ENCODE measurements at places on chromosomes 1 and 21.

- no peak for DNase-seq
These were observed 6.7 kb upstream of the SH2D2A start for GRCh38 chr1:156823210-156823790.

- DNase-seq: peak; percentile 29
These were observed 85.4 kb upstream of the CD53 start for GRCh38 chr1:110787328-110788071.

- DNase-seq: no peak
These were observed 142.9 kb upstream of the WNT4 start for GRCh38 chr1:22285549-22286396.

GRCh38 chr1:225695578-225696337, 42.8 kb upstream of the ENAH start:
- DNase-seq: no peak

- DNase-seq: no peak
These were observed 161.6 kb downstream of the GLUL start for GRCh38 chr1:182229921-182230491.

DNA sequence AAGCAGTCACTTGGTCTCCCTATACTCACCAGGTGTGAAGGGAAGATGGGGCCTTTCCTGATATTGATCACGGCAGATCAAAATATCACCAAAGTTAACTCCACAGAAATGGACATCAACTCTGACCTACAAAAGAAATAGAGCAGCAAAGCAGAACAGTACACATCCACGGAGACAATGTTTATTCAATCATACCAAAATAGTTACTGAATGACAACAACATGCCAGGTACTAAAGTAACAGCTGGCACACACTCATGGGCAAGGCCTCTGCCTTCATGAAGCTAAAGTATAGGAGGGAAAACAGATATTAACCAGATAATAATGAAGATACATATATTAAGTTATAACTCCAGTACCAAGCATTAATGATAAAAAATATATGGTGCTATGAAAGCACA, 59.2 kb upstream of the RASAL2 start:
- no peak for DNase-seq

GRCh38 chr1:201381130-201381529, 3.6 kb upstream of the TNNT2 start:
- no peak for DNase-seq

DNA sequence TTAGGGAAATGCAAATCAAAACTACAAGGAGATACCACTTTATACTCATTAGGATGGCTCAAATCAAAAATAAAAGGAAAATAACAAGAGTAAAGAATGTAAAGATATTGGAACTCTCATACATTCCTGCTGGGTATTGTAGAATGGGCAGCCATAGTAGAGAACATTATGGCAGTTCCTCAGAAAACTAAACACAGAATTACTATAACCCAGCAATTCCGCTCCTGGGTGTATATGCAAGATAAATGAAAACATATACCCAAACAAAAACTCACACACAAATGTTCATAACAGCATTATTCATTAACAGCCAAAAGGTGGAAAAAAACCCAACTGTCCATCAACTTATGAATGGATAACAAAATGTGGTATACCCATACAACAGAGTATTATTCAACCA, 11.4 kb downstream of the BEND5 start:
- DNase-seq: no peak

DNA sequence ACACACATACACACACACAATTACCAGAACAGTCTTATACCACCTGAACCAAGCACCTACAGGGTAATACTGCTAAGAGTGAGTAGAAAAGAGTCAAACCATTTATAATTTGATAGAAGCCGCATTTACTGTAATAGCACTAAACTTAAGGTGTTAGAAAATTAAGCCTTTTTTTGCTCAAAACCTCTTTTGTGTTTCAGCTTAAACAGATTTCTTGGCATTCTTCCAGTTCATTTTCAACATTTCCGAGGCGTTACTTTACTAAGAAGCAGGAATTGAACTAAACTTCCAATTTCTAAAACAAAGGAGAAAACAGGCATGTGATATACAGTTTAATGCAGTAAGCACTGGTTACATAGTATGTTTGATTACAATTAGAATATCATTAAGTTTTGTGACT, 387.2 kb downstream of the NCAM2 start:
- no peak for DNase-seq

DNA sequence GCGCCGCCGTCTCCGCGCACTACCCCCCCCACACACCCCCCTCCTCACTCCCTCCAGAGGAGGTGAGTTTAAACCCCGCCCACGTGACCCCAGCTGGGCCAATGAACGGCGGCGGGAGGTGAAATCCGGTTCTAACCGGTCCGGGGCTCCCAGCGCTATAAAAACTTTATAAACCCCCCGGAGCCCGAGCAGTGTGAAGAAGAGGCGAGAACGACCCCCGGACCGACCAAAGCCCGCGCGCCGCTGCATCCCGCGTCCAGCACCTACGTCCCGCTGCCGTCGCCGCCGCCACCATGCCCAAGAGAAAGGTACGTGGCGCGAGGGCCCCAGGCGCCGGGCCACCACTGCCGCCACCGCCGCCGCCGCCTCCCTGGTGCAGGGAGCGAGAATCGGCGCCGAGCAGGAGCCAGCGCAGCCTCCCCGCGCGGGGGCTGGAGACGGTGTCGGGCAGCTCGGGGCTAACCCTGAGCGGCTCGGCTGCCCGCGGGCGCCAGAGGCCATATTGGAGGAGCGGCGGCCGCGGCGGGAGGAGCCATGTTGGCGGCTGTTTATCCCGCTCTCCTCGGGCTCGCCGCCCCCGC, at the start of gene HMGN2:
Gene HMGN2, plus strand, starts transcription at position 121 of the 581 bp plus-strand sequence. Its CDS starts 173 bp downstream, at position 294.
- peak; percentile 88 for DNase-seq

DNA sequence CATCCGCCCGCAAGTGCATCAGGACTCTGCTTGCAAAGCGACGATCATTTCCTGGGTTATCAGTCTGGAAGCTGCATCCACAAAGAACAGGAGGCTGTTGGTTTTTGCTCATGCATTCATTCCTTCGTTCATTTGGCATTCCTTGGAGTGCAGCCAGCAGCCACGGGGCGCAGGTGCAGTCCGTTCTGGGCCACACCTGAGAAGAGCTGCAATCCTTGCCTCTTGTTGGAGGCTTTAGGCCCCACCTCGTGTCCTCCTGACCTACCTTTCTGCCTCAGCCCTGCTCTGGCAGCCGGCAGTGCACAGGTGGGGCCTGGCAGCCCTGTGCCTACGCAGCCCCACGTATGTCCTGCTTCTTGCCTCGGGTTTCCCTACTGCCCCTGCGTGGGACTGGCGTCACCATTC, 19.6 kb upstream of the C2CD2 start:
- no peak for DNase-seq

DNA sequence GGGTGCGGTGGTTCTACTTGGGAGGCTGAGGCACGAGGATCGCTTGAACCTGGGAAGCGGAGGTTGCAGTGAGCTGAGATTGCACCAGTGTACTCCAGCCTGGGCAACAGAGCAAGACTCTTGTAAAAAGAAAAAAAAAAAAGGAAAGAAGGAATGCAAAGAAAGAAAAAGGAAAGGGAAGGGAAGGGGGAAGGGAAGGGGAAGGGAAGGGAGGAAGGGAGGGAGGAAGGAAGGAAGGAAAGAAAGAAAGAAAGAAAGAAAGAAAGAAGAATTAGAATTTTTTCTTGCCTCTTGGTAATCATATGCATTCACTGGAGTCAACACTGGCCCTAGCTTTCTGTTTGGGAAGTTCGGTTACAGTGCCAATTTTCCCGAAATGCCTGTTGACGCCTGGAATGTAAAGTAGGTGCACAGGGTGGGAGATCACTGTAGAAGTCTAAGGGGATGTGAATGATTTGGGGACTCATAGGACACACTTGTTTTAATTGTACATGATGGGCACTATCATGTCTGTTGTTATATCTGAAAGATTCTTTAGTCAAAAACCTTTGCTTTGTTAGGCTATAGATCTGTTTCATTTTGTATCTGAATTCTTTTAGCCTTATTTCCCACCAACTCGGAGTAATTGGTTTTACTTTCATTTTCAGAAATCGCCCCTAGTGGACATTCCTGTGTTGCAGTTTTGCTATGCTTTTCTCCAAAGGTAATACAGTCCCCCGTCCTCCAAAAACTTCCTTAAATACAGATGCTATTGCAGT, 59.8 kb upstream of the MORC3 start:
- peak; percentile 6 for DNase-seq

GRCh38 chr1:198374288-198374687, 166.2 kb downstream of the ATP6V1G3 start:
- DNase-seq: no peak

DNA sequence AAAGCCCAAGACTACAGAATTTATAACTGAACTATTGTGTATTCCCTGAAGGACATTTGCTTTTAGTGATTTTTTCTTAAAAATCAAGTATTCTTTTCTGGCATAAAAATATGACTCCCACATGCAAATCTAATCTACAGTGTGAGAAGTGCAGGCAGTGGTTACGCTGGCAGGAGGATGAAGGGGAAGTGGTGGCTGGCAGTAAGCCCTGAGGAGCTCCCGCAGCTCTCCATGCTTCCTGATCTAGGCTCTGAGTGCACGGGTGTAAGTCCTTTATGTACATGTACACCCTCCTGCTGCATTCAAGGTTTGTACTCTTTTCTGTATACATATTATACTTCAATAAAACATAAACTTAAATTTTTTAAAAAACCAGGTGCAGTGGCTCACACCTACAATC, 67.5 kb upstream of the PRDX6 start:
- DNase-seq: no peak

DNA sequence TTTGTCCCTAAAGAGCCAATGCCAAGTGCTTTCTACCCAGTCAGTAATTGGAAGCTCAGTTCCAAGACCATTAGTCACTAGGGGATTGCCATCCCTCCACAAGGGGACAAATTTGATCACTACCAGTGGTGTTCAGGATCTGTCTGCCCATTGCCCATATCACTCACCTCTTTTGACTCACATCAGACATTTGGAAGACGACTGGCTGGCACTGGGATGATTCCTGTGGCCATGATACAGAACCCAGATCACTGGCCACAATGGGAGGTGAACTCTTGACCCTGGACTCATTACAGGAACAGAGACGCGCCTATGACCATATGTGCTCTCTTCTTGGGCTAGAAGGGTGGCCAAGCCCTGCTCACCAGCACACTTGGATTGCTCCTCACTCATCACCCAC, 71.0 kb downstream of the COLGALT2 start:
- no peak for DNase-seq

DNA sequence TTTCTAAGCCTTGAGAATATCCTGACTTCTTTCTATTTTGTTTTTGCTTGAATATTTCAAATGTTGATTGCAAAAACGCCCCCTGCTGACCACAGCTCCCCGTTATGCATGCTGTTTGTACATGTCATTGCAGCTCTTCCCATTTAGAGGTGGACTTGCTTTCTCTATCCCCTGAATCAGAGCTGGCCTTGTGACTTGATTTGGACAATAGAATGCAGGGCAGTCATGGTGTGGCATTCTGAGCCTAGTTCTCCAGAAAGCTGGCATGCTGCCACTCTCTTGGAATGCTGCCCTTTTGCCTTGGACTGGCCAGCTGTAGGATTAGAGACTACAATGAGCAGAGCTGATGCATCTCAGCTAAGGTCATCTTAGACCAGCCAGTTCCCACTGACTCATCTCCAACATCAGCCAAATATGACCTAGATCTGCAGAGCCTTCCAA, 1561.5 kb downstream of the MRPL39 start:
- peak; percentile 3 for DNase-seq

- no peak for DNase-seq
These were observed 51.7 kb downstream of the GPR88 start for GRCh38 chr1:100589667-100590066.

GRCh38 chr1:155127105-155127966, at the start of gene EFNA1:
Gene EFNA1 (plus strand): TSS chr1:155127876. CDS start chr1:155127978, 102 bp downstream.
- peak; percentile 35 for DNase-seq

GRCh38 chr1:201459775-201460174, 9.2 kb downstream of the PHLDA3 start:
- DNase-seq: no peak

- no peak for DNase-seq
These were observed 124.2 kb upstream of the LMO4 start for GRCh38 chr1:87204441-87204840.

GRCh38 chr1:85135392-85135798, 65.4 kb downstream of the SYDE2 start:
- no peak for DNase-seq

DNA sequence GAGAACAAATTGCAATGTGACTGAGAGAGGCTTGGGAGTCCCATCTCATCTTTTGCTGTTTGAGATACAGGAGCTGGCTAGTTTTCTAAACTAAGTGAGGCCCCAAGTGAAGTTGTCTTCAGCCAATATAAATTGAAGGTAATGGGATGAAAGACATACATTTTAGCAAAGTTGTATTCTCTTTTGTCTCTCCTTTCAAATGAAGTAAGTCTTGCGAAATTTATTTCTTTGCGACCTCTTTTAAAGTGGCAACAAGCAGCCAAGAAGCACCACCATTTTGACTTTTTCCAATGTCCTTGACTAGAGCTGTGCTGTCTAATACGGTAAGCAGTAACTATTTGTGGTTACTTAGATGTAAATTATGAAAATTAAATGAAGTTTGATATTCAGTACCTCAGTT, 385.7 kb downstream of the USP25 start:
- no peak for DNase-seq

DNA sequence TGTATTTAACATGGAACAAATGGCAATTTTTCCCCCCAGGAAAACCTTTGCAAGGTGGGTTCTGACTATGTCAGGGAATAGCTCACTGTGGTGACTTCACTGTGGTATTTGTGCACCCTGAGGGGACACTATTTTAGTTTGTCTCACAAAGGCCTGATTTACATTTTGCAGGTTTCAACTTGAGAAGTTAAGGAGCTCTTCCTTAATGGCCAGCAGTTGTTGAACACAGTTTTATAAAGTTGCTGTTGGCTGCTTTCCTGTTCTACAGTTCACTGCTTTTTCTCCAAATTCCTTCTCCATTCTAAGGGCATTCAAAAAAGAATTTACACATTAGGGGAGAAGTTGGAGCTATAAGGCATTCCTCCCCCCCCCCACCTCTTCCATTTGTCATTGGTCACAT, 4.6 kb downstream of the LAMC1 start:
- DNase-seq: no peak

- DNase-seq: no peak
These were observed 2.7 kb upstream of the NTNG1 start for GRCh38 chr1:107138166-107138565.

DNA sequence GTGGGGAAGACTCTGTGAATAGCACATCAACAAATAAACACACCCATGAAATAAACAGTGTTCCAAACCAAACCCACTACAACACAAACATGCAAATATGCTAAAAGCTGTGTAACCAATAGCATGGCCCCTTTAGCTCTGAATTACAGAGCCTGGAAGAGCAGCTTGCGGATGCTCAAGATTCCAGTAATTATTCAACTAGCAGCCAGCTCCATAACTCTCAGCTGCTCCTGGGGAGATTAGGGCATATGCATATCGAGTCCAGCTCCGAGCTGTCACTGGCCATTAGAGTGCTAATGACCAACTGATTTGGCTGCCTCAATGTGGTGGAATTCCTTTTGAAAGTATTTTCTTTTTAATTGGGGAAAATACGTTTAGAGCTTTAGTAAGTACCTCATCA, 207.1 kb downstream of the HHAT start:
- DNase-seq: no peak

- DNase-seq: peak; percentile 10
These were observed 81.4 kb downstream of the NENF start for GRCh38 chr1:212514056-212514614.

- DNase-seq: no peak
These were observed 49.2 kb upstream of the CCDC190 start for GRCh38 chr1:162910161-162910560.

GRCh38 chr1:34276606-34277005, 99.9 kb downstream of the C1orf94 start:
- DNase-seq: no peak

- DNase-seq: no peak
These were observed 10.6 kb downstream of the ZBTB17 start for GRCh38 chr1:15965228-15965767.

Data from stimulated activated CD4-positive, alpha-beta T cell treated with anti-CD3 and anti-CD28 coated beads, Interleukin-4, amount 100 ng/mL, for 4 hours (primary cell).